ENCODE measurements at places on chromosomes 6 and 20.

- DNase-seq: no peak
These were observed 45.1 kb upstream of the TASP1 start for GRCh38 chr20:13683833-13684232.

DNA sequence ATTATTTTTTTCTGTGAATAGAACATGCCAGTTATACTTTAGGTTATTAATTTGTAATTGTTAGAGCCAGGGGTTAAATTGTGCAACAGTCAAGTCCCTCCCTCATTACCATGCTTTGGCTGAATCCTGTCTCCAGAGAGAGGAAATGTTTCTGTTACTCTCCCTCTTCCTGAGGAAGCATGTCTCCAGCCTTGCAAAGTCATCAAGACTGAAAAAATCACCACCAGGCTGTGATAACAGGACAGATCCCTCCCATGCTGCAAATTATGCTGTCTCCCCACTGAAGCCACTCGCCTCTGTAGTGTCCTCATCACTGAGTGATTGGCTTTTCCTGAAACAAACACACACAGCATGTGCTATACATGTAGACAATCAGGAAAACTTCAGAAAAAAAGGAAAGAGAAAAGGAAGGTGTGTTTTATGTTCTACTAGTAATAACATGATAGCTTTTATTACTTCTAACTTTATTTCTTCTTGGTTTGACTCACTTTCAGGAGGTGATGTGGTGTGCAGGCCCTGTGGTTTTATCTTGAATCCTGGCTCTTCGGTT lies 290.0 kb upstream of the JAG1 start:
- DNase-seq: peak; percentile 14

DNA sequence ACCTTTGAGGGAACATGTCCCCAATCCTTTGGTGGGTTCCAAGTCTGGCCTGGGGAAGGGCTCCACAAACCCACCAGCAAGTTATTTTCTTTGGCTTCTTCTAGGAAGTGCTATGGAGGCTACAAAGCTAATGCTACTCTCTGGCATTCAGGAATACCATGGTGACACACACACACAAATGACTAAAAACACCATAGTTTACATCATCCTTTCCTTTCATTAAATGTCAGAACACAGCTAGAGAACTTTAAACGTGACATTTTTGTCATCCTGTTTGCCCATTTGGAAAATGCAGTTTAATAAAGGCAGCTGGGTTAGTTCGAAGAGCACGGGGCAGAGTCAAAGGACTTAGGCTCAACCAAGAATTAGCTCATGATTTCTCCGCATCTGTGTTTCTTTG lies 40.2 kb upstream of the PROKR2 start:
- DNase-seq: no peak

- no peak for DNase-seq
These were observed 332.9 kb downstream of the CDKAL1 start for GRCh38 chr6:20866935-20867703.

DNA sequence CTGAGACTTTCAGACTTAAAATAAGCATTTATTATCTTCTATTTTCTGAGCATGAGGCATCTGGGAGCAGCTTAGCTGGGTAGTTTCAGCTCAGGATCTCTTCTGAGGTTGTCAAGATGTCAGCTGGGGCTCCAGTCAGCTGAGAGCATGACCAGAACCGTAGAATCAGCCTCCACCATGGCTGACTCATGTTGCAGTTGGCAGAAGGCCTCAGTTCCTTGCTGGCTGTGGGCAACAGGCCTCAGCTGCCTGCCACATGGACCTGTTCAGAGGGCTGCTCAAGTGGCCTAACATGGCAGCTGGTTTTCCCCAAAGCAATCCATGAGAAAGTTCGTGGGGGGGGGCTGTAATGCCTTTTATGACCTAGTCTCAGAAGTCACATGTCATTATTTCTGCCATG lies 142.3 kb downstream of the LY86 start:
- DNase-seq: peak; percentile 80

DNA sequence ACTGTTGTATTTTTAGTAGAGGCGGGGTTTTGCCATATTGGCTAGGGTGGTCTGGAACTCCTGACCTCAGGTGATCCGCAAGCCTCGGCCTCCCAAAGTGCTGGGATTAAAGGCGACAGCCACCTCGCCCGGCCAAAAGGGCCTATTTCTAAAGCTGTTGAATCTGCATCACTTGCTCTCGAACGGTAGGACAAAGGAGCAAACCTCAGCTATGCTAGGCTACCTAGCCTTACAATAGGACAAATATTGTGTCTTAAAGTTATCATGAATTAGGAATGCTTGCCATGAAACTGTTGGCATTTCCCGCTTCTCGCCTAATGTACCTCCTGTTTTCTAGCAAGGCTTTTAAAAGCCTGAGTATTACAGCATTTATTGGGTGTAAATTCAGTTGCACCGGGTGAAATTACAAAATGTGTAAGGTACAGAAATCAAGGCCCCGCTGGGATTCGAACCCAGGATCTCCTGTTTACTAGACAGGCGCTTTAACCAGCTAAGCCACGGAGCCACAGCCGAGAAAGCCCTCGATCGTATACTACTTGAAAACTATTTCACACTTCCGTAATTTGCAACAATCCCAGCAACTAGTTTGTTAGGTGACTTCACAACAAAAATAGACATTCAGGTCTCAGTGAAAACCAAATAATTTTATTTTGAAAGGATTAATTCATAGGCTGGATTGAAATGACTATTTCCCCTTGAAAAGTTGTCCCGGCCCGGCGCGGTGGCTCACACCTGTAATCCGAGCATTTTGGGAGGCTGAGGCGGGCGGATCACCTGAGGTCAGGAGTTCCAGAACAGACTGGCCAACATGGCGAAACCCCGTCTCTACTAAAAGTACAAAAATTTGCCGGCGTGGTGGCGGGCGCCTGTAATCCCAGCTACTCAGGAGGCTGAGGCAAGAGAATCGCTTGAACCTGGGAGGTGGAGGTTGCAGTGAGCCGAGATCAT lies 211.6 kb upstream of the ZNF184 start:
- peak; percentile 78 for DNase-seq

DNA sequence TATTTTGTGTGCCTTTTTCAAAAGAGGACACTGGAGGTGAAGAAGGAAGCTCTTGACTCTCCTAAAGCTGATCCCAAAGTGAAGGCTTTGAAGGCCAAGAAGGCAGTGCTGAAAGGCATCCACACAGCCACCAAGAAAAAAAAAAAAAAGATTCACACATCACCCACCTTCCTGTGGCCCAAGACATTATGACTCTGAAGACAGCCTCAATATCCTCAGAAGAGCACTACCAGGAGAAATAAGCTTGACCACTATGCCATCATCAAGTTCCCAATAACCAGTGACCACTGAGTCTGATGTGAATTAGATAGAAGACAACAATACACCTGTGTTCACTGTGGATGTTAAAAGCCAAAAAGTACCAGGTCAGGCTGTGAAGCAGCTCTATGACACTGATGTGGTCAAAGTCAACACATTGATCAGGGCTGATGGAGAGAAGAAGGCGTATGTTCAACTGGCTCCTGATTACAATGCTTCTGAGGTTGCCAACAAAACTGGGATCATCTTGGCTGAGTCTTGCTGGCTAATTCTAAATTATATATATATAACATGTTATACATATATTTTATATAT lies 59.4 kb downstream of the PLCG1 start:
- no peak for DNase-seq

DNA sequence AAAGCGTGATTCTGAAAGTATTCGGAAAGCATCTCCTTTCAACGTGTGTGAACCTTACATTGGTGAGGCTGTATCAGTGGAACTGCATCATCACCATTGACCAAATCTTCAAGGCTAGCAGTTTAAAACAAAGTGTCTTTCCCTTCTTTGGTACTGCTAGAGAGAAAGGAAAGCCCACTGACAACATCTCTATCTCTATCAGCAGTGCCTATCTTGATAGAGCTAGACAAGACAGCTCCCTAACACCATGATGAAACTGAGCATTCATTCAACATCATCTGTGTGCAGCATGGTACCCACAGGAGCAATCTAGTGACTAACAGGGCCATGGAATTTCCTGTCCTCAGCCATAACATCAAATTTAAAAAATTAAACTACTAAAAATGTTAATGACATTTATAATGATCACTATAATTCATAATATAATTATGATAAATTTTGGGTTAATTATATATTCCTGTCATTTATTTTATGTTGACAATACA lies 31.5 kb upstream of the EDN1 start:
- DNase-seq: peak; percentile 38

DNA sequence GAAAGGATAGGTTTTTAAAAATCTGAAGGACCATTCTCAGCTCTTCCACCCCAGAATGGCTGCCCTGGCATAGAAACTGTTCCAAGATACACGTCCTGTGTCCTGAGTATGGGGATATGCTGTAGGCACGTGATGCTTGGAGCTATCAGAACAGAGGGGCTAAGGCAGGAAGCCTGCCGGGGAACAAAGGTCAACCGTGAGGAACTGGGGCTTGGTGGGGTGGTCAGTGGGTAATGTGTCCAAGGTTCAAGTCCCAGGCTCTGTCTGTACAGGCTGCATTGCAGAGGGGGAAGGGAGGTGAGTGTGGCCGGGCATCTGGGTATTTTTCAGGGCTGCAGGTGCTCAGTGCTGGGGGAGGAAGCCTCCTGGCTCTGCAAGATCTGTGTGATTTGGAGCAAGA lies 479.6 kb upstream of the CHD6 start:
- no peak for DNase-seq

DNA sequence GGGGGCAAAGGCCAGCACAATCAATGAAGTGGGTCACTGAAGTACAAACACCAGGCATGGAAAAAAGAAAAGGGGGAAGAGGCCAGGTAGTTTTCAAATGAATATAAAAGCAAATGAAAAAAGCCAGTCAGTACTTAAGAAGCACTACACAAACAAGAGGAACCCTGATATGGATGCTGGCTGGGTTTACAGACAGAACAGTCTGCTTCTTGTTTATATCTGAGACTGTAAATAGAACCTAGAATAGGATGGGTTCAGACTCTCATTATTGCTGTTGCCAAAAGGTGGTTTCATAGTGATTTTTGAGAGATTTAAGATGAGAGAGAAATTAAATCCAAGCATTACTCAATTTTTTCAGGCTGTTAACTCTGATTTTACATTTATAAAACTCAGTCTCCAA lies 24.1 kb downstream of the USP45 start:
- no peak for DNase-seq

- no peak for DNase-seq
These were observed 113.8 kb upstream of the MAFB start for GRCh38 chr20:40802886-40803285.

- DNase-seq: no peak
These were observed 5.1 kb upstream of the TFAP2A start for GRCh38 chr6:10419749-10420545.

DNA sequence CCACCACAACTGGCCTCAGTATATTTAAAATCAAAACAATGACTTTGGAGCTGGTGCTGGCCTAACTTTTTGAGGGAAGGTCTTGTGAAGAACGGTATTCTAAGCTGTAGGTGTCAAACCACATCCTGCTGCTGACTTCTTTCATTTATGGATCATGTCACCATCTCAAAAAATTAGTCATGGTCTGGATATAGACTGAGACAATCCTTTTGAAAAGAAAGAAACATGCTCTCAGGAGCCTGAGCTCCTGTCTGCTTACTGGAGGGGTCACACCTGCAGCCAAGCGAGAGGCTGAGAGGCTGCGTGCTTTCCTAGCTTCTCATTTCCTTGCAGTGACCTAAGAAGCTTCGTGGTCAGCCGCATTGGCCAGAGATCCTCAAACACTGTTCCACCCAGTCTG lies 55.2 kb downstream of the TIAM2 start:
- no peak for DNase-seq

DNA sequence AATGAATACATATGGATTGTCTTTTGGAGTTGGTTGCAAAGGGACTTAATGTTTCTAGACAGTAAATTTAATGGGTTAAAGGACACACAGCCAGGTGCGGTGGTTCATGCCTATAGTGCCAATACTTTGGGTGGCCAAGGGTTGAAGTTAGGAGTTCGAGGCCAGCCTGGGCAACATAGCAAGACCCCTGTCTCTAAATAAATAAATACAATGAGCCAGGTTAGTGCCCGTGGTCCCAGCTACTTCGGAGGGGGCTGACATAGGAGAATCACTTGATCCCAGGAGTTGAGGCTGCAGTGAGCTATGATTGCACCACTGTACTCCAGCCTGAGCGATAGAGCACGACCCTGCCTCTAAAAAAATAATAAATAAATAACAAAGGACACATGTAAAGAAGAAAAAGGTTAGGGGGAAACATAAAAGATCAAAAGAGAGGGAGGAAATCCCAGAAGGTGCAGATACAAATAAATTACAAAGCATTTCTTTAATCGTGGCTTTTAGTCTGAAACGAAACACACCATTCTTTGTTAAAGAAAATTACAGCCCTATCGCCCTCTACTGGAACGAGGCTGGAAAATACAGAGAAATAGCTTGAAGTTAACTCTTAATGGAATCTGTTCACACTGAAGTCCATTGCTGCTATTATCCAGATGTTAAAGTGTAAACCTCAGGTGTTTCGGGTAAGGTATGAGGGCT lies 42.6 kb upstream of the SCML4 start:
- peak; percentile 54 for DNase-seq

DNA sequence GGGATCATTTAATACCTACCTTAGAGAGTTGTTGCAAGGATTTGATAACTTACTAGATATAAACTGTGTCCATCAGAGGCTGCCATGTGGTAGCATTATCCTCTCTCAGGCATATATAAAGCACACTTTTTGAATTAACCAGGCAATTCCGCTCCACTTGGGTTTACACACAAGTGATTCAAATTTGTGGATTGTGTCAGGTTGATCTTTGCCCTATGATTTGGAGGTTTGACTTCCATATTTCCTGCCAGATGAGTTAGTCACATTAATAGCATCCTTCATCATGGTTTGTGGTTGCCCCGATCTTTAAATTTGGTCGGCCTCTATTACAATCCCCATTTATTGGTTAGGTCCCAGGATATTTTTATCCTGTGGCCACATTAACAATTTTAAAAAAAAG lies 44.8 kb upstream of the CTAGE9 start:
- peak; percentile 83 for DNase-seq

- DNase-seq: no peak
These were observed 667.8 kb upstream of the GJE1 start for GRCh38 chr6:141464896-141465295.

GRCh38 chr20:25579081-25579770 lies 6.1 kb downstream of the NINL start:
- peak; percentile 52 for DNase-seq

DNA sequence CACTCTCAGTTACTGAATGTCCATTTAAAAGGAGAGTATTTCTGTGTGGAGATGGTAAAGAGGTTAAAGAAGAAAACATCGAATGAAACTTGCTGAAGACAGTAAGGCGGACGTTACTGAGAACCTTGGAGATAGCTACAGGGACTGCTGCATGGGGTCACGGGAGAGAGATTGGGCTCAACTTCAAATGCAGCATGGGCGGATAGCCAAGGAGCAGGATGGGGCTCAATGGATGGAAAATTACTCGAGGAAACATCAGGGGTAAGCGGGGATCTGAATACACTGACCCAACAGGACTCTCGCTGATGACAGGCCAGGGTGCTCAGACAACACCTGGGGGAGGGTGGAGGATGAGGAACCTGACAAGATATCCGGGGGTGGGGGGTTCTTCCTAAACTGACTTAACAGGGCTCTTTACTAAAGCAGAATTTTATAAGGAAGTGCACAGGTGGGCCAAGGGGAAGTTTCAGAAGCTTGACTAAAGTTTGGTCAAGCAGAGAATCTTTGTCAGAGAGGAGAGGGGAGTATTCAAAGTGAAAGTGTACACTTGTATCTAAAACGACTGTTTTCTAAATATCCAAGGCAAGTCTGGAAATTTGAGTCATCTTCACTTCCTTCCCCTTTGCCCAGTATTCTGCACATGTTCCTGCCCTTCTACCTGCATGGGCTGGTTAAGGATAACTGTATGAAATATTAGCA lies 22.8 kb downstream of the ECT2L start:
- DNase-seq: no peak

GRCh38 chr6:31559606-31559957 lies 12.2 kb downstream of the NFKBIL1 start:
- DNase-seq: no peak

Measured in fibroblast of skin of back (primary cell).